Islet precursor cell (in vitro differentiated cells): ENCODE measurements at places on chromosomes 13 and 19.

- no peak for DNase-seq
These were observed 33.5 kb upstream of the PABPC3 start for GRCh38 chr13:25062479-25062878.

GRCh38 chr13:52053460-52053859 is 29.0 kb downstream of the UTP14C start:
- DNase-seq = peak; percentile 64

DNA sequence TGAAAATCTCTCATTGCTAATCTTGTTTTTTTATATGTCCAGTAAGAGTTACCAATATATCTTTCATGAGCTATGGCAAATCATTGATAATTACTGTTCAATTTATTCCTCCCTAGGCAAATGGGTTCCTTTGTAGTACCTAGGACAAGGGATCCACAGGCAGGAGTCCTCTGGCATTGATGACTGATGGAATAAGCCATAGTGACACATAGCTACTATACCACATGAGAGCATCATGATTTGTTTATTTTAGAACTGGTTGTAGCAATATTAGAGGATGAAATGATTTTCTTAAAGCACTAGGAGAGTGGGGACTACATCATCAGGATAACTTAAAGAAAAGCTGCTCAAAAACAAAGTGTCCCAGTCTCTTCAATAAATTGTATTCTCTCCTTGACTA is 21.7 kb upstream of the MAB21L1 start:
- DNase-seq = no peak

DNA sequence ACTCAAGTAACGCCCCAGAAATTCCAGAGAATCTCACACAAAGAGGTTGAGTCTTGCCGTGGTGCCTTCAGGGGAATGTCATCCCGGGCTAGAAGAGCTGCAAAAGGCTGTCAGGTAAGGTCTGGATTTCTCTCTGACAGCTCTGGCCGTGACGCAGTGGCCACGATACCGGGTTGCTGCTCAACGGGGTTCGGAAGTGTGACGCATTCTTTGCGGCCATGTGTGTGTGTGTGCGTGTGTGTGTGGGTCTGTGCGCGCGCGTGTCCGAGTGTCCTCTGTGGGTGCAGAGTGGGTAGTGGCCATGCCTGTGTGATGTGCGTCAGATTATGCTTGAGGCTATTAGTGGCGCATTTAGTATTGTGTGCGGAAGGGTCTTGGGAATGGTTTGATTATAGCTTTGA is 306 bp downstream of the ZNF540 start:
- no peak for DNase-seq

DNA sequence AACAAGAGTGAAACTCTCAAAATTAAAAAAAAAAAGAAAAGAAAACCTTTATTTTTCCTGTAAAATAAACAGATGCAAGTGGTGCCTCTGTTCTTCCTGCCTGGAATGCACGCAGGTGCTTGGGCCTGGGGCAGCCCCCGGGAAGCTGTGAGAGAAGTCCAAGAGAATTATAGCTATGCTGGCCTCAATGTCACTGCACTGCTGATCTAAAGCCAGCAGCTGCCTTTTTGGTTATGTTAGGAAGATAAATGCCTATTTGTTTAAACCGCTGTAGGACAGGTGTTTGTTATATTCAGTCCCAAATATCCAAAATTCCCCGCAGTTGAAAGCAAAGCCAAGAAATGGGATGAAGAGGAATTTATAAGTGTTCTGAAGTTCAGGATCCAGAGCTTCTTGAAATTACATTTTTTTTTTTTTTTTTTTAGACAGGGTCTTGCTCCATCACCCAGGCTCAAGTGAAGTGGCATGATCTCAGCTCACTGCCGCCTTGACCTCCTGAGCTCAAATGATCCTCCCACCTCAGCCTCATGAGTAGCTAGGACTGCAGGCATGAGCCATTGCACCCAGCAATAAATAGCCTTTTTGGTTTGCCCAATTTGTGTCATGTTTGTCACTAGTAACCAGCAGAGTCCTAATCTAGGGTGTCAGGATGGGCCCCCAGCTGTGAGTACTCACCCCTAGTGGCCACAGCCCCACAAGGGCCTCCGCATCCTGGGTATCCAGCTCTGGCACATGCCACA is 2.2 kb downstream of the RINL start:
- DNase-seq = no peak

DNA sequence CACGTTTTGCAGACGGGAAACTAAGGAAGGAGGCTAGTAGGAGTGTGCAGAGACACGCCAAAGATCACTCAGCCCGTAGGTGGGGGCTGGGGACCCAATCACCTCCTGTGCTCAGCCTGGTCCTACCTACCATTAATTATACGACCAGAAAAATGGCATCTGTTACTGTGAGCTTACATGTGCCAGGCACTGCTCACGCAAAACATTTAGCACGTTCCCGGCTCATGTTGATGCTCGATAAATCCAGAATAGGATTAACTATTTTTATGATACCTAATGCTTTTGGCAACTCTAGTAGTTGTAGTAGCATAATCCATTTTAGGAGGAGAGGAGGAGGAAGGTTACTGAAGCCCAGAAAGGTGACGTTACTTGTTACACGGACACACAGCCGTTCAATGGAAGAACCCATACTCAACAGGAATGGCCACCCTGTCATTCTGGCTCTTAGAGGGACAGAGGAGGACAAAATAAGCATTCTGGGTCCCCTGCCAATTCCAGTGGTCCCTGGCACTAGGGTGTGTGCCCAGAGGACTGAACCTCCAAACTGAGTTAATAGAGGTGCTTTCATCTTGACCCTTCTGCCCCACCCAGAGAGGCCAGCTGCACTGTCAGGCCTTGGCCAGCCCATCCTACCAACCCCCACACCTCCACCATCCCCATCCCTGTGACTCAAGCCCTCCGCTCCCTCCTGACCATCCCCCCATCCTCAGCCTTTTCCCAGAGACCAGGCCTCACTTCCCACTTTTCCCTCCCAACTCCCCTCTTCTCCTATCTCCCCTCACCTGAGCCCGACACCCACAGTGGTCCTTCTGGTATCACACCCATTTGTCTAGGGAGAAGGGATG is 5.0 kb upstream of the EML2 start:
- no peak for DNase-seq
